Fibroblast of skin of left biceps (primary cell): ENCODE measurements at places on chromosomes 3 and 15.

- no peak for DNase-seq
These were observed 835.0 kb downstream of the TBL1XR1 start for GRCh38 chr3:176362191-176362731.

- no peak for DNase-seq
These were observed 114.2 kb upstream of the ICE2 start for GRCh38 chr15:60593170-60593478.

DNA sequence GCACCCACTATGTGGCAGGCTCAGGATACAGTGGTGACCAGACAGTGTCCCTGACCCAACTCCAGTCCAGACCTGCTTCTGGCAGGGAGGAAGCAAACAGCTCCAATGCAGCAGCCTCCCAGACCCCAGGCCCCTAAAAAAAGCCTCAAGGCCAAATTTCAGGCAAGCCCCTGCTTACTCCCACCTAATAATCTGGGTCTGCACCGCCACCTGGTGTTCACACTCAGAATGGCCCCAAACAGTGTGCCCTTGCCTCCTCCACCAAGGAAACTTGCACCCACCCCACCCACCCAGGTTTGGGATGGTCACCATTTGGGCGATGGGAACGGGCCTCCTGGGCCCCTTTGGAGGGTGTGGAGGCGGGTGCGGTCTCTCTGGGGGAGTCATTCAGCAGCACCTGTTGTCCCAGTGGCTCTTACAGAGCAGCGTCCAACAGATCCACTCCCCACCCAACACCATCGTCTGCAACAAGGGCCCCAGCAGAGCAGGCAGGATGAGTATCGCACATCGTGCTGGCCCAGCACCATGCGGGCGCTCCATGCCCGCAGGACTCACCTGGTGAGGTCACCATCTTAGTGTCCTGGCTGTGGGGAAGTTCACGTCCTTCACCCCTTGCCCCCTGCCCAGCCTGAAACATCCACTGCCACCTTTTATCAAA lies 17.3 kb downstream of the C3orf18 start:
- no peak for DNase-seq

GRCh38 chr3:32376115-32376514 lies 15.5 kb upstream of the CMTM7 start:
- no peak for DNase-seq

DNA sequence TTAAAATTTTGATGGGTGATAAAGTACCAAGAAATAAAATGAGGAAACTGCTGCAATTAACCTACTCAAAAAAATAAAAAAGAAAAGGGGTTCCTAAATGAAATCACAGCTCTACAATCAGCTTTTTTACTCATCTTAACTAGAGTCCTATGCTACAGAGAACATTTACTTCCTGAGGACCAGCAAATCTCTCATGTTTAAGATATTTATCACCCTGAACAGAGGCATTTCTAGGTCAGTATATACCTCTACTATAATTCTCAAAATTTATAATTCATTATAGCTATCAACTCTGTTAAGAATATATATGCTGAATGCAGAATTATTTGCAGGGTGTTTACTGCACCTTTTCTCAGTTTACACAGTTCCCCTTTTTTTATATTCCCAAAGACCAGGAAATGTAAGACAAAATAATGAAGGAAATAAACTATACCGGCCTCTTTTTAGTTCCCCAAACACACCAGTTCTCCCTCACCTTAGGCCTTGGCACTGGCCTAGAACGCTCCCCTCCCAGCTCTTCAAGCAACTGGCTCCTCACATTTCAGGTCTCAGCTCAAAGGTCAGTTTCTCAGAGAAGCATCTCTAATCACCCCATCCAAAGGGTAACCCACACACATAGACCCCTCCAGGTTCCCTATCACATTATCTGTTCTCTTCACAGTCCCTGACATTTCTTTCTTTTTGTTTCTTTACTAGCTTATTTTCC lies 71.1 kb downstream of the LRRFIP2 start:
- DNase-seq = no peak

DNA sequence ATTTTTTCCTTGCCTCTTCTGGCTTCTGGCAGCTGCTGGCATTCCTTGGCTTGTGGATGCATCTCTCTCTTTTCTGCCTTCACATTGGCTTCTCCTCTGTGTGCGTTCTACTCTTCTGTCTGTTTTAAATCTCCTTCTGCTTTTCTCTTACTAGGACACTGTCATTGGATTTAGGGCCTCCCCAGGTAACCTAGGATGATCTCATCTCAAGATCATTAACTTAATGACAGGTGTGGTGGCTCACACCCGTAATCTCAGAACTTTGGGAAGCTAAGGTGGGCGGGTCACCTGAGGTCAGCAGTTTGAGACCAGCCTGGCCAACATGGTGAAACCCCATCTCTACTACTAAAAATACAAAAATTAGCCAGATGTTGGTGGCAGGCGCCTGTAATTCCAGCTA lies 40.9 kb upstream of the ULK4 start:
- no peak for DNase-seq
